ENCODE measurements at places on chromosomes 11 and 22. TPM values are rescaled to one million over a fixed set of nuclear protein-coding genes. Genes with fewer than 3 reads are reported as not detected.

DNA sequence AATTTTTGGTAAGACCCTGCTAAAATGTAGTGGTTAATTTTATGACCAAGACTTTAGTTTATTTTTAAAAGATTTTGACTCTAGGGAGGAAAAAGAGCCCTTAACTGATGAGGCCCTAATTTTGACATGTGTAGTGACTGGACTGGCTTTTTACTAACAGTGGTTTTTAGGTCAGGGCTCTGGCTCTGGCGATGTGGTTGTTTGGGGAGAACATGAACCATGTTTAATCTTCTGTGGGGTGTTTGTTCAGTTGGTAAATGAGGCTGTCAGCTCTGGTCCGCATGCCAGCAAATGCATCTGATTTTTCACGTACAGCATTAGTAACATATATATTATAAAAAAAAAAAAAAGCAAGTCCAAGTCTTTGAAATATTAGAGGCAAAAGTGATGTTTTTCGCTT lies 104.3 kb downstream of the EXT2 start:
- no peak for DNase-seq

DNA sequence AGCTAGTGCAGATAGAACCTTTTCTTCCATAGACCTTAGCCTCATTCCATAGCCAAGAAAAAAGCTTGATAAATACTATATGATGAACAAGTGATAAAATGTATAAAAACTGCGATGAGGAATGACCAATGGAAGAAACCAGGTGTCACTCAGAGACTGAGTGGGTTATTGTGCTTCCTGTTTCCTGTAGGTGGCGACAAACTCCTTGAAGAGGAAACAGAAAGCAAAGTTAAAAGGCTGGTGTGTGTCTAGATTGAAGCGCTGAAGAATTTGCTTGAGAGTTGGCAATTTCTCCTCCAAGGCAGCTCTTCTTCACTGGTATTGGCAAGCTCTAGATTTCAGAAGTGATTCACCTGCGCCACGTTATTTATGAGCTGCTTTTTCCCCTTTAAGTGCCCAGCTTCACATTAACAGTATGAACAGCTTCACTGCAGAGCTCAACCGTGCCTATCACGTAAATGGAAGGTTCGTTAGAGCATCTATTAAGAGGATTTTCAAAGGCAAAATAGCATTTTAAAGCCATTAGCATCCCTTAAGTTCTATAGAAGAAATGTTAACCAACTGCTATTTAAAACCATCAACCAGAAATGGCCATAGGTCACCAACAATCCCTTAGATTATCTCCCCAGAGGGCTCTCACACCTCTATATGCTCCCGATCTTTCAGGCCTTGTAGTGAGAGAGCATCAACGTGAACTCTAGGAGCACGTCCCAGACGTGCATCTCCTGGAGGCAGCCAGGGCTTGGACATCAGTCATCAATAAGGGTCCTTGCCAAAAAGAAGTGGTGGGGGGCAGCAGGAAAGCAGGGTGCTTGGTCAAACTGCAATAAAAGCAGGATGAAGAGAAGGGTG lies 179.4 kb downstream of the CADM1 start:
- no peak for DNase-seq

- no peak for DNase-seq
Measured at GRCh38 chr22:17172029-17172833, 13.2 kb upstream of the HDHD5 start.

OR2D2 gene
- 0.94 TPM for total RNA-seq

GRCh38 chr11:85359859-85360258 lies 267.3 kb downstream of the DLG2 start:
- DNase-seq: no peak

GRCh38 chr11:27875831-27876775 lies 175.8 kb upstream of the BDNF start:
- DNase-seq: no peak

DNA sequence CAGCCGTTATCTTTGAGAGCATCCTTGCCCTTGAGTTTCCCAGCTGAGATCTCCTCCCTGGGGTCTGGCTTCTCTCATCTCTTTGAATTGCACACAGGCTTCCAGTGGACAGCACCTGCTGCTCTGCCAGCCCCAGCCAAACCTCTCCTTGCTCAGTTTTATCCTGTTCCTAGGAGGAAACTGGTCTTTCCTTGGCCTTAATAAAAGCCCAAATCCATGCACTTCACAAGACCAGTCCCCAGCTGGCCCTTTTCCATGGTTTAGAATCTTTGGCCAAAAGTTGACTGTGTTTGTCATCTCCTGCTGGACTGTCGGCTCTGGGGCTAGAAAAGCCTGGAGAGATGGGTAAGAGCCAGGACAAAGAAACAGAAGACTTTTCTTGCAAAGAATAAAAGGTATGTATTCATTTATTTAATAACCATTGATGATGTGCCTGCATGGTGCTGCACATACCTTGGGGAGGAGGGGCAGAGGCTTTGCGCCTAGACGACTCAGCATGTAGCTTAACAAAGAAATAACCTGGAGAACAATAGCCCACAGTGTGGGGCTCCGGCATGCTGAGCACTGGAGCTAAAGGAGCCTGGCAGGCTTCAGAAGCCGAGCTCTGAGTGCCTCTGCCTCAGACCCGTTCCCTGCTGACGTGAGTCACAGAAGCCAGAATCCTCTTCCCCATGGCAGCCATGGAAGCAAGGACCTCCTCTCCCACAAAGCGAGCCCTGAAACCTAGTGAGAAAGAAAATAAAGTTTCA lies 319.3 kb upstream of the B3GAT1 start:
- DNase-seq: no peak

GRCh38 chr22:19772673-19773469 lies 12.3 kb downstream of the TBX1 start:
- no peak for DNase-seq

PHOX2A gene
- total RNA-seq: not detected

OR4A16 gene
- total RNA-seq: not detected

- DNase-seq: no peak
Measured at GRCh38 chr11:115612046-115612730, 108.0 kb upstream of the CADM1 start.

GRCh38 chr11:71267807-71268421 lies 15.5 kb upstream of the SHANK2 start:
- DNase-seq: no peak

GRCh38 chr22:30552719-30553118 lies 6.2 kb upstream of the SEC14L6 start:
- DNase-seq: no peak

SCN3B gene
- total RNA-seq: not detected

SLC7A4 gene
- total RNA-seq: 0.07 TPM

DNA sequence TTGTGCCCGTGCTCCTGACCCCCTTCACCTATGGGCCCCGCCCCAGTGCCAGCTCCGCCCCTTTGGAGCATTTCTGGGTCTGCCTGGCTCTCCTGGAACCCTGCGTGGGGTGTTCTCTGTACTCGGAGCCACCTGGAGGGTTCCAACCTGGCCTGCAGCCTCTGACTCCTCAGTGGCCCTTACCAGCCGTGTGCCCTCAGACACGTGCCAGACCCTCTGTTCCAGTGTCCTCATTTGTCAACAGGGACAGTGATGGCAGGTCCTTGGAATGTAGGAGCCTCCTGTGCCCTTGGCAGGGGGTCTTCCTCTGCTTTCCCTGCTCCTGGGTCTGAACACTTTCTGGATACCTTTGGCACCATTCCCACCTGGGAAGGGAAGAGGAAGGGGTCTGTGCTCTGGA lies 96.4 kb downstream of the CACNA1I start:
- no peak for DNase-seq

- DNase-seq: no peak
Measured at GRCh38 chr11:4072668-4073285, 21.8 kb upstream of the RRM1 start.

DNA sequence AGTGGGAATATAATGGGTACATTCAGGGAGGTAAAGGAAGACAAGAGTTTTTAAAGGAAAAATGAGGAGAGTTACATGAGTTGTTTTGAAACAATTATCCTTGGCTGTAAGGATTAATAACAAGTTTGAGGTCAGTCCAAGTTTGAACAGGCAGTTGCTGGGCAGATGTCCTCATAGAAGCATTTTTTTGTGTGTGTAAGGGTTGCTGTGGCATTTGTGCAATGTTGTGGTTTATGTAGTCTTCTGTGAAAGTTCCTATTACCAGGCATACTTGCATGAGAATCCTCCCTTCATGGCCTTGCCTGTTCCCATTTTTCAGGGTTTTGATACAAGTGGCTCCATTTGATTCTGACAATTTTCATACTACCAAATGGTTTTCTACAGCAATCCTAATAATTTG lies 400.2 kb downstream of the KCNA4 start:
- DNase-seq: no peak

OR8A1 gene
- total RNA-seq: not detected

- no peak for DNase-seq
Measured at GRCh38 chr22:36343070-36343719, 44.6 kb downstream of the MYH9 start.

GRCh38 chr11:120511820-120512738 lies 531 bp downstream of the GRIK4 start:
- no peak for DNase-seq

- no peak for DNase-seq
Measured at GRCh38 chr11:55949330-55949729, 13.1 kb upstream of the OR5I1 start.

PATE4 gene
- total RNA-seq: not detected

NXPE1 gene
- total RNA-seq: not detected
